ENCODE measurements at places on chromosomes 11 and 22. TPM values are rescaled to one million over a fixed set of nuclear protein-coding genes. Genes with fewer than 3 reads are reported as not detected.

DNA sequence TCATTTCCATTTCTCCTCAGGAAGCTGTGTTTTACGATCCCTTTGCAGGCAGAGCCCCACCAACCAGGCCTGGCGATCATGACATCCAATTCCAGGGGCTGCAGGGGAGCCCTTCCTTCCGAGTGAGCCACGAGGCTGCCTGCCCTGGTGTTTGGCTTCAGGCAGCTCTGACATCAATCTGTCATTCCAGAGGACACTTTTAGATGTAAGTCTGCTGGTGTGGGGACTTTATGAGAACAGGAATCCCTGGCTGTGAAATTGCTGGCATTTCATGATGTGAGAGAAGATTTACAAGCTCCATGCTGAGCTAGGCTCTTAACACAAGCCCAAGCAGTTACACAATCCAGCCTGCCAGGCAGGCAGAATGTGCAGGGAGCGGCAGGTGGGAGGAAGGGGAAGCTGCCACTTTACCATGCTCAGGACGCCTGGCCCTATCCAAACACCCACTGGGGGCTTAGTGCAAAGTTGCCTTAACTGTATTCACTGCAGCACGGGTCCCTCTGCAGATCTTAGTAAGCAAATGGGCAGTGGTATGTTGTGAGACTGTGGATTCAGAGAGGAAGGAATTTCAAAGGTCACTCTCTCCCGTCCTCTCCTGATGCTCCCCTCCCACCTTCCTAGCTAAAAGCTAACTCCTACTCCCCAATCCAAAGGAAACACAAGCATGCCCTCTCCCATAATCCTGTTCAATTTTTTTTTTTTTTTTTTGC is 43.4 kb upstream of the MICAL2 start:
- DNase-seq = no peak

The SAA4 gene
- total RNA-seq = not detected

- DNase-seq = no peak
Measured at GRCh38 chr11:134626032-134626431, 214.0 kb upstream of the B3GAT1 start.

- peak; percentile 55 for DNase-seq
Measured at GRCh38 chr22:49812838-49813237, 14.8 kb downstream of the BRD1 start.

DNA sequence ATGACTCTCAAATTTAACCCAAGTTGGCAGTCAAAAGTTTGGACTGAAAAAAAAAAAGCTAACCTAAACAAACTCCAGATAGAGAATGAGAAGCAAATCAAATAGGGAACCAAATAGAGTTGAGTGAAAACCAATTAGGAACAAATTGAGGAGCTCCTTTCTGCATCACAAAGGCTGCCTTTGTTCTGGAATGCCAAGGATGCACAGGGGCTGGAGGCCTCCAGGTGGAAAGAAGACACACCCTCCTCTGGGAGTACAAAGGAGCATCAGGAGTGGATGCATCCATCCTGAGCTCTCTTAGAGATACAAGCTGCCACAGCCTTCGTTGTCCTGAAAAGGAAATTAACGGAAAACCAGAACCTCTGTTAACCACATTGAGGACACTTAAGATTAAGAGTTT is 73.3 kb downstream of the MRGPRX1 start:
- DNase-seq = no peak

The CRACR2B gene
- total RNA-seq = 22.5 TPM

- no peak for DNase-seq
Measured at GRCh38 chr11:61968758-61969390, 1.4 kb upstream of the FTH1 start.

DNA sequence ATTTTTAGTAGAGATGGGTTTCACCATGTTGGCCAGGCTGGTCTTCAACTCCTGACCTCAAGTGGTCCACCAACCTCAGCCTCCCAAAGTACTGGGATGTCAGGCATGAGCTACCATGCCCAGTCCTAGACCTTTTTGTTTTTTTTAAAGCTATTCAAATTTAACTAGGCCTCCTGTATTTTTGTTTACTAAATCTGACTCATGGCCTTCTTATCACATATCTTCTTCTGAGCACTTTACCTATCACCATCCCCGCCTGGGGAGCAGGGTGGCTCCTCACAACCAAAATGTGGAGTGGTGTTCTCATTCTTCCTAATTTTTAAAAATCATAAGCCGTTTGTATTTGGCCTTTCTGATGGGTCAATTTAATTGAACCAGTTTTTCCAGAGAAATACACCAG is 92.6 kb downstream of the DBX1 start:
- no peak for DNase-seq

DNA sequence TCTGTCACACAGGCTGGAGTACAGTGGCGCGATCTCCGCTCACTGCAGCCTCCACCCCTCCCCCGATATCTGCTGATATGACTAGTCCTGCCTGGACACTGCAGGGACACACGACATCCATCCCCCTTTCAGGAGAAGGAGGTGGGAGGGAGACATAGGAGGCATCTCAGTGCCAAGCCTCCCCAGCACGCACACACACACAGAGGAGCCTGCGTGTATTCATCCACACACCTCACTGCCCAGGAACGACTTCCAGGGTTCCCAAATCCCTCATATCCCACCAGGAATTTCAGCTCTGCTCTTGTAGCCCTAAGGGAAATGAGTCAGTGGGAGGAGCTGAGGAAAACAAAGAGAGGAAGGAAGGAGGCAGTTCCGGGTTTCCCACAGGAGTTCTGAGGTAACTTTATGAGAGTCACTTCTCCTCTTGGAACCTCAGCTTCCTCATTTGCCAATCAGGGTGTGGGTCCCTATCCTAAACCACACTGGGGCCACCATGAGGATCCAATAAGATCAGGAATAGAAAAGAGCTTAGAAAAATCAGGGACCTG is 37.2 kb upstream of the ACER3 start:
- DNase-seq = peak; percentile 65

GRCh38 chr11:73962101-73962705 is 11.4 kb downstream of the DNAJB13 start:
- no peak for DNase-seq

DNA sequence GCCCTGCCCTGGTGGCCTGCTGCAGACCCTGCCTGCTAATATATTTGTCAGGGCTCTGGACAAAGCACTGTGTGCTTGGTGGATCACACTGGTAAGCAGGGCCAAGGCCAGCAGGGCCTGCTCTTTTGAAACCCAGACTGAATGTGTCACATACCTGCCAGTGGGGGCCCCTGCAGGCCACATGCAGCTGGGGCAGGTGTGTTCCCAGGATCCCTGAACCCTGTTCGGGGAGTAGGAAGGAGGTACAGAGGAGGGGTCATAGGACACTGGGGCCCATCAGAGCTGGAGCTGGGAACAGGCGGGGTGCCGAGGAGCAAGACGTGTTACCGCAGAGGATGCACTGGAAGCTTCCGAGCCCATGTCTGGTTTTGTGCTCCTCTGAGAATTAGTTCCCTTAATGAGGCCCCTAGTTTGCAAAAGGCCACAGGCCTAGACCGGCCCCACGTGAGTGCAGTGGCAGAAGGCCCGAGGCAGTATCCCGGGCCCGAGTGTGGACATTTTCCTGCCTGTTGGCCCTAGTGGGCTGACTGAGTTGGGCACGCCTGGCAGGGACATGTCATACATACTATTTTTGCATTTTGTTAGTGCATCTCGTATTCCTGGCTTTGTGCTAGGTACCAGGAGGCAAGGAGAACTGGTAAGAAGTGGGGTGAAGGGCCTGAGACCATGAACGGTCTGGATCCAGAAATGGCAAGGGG is 11.2 kb upstream of the ACR start:
- peak; percentile 30 for DNase-seq

GRCh38 chr11:33005175-33005574 is 10.5 kb upstream of the DEPDC7 start:
- no peak for DNase-seq

The SYT13 gene
- 15.3 TPM for total RNA-seq

GRCh38 chr11:87215236-87215635 is 177.5 kb downstream of the TMEM135 start:
- no peak for DNase-seq

DNA sequence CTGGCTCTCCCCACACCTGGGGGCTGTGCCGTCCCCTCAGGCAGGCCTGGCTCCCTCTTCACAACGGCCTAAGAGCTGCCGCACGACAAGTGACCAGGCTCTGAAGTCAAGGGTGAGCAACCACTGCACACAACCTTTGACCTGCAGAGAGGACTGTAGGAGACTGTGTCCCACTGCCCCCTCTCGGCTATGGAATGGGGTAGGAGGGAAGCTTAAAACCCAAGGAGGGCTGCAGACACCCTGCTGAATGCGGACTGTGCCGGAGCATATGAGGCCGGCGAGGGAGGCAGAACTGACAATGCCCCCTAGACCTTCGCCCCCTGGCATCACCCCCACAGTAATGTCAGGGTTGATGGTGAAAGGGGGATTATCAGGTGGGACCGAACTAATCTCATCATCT is 311.9 kb downstream of the CTTN start:
- peak; percentile 16 for DNase-seq

DNA sequence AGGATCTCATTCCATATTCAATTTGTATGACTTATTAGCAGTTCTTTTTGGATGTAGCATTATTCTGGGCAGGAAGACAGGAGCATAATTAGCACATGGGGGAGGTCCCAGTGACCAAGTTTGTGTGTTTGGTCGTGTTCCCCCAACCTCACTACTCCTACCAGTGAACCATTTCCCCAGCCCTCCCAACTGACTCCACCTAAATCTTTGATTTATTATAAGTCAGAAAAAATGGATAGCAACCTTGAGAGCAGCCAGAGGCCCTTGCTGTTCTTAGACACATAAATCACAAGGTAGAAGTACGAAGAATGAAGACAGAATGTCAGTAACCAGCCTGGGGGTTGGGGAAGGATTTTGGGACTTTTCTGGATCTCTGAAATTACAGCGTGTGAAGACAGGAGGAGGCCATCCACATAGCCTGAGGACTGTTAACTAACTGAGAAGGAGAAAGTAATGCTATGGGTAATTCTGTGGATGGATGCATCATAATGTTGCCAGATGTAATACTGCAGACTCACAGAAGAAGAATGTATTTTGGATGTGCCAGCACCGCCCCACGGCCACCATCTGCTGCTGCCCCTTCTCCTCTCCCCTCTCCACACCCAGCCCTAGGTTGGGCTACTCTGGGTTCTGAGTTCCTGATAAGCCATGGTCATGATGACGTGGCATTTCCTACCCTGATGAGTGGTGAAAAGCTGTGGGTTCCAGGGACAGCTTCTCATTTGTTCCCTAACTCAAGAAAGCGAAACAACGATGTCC is 124.3 kb upstream of the TTC12 start:
- DNase-seq = peak; percentile 70

The NAV2 gene
- 12.9 TPM for total RNA-seq

- DNase-seq = no peak
Measured at GRCh38 chr11:122230385-122230755, 114.4 kb upstream of the BLID start.

The GALNT18 gene
- 30.0 TPM for total RNA-seq

GRCh38 chr22:37500745-37501609 is 14.8 kb upstream of the MFNG start:
- DNase-seq = peak; percentile 90

- no peak for DNase-seq
Measured at GRCh38 chr11:17917556-17917955, 95.3 kb downstream of the SERGEF start.

GRCh38 chr11:127071606-127072005 is 71.0 kb upstream of the KIRREL3 start:
- DNase-seq = no peak

DNA sequence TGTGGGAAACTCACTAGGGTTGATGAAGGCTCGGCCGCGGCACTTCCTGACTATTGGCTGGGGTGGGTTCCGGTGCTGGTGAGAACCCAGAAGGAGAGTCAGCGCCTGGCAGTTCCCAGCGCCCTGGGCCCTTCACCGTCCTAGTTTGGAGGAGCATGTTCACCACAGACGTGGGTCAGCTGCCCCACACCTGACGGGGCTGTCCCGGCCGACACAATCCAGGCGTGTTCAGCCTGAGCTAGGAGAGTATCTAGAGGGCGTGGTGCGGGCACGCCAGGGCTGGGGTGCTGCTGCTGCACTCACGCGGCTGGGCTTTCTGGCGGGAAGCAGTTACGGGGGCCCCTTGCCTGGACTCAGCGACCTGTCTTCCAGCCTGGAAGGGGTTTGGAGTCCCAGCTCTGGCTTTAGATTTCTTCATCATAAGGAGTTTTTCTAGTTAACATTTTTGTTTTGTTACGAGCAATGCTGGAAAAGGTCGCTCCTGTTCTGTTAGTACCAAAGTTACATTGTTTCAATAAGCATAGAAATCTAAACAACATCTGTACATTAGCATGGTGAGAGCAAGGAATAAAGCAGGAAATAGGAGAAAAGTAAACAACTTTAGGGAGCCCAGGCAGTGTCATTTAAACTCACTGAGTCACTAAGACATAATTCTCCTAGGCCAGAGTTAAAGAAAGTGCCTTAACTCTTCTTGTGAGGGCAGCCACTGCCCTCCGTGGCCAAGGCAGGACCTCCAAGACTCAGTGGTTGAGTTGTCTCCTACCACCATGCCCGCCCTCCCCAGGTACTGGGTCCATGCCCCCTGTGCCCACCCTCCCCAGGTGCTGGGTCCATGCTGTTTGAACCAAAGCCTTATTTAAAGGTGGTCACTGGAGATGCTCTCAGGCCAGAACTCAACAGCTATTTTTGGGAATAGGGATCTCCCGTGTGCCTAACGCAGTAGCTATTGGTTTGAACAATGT is 12.1 kb upstream of the ADORA2A start:
- DNase-seq = peak; percentile 25

The MCAM gene
- 99.1 TPM for total RNA-seq

The TRPM5 gene
- total RNA-seq = not detected

The ISX gene
- not detected for total RNA-seq

GRCh38 chr11:121899520-121899919 is 216.5 kb downstream of the BLID start:
- DNase-seq = no peak

- no peak for DNase-seq
Measured at GRCh38 chr22:42679691-42680090, 30.5 kb upstream of the CYB5R3 start.

DNA sequence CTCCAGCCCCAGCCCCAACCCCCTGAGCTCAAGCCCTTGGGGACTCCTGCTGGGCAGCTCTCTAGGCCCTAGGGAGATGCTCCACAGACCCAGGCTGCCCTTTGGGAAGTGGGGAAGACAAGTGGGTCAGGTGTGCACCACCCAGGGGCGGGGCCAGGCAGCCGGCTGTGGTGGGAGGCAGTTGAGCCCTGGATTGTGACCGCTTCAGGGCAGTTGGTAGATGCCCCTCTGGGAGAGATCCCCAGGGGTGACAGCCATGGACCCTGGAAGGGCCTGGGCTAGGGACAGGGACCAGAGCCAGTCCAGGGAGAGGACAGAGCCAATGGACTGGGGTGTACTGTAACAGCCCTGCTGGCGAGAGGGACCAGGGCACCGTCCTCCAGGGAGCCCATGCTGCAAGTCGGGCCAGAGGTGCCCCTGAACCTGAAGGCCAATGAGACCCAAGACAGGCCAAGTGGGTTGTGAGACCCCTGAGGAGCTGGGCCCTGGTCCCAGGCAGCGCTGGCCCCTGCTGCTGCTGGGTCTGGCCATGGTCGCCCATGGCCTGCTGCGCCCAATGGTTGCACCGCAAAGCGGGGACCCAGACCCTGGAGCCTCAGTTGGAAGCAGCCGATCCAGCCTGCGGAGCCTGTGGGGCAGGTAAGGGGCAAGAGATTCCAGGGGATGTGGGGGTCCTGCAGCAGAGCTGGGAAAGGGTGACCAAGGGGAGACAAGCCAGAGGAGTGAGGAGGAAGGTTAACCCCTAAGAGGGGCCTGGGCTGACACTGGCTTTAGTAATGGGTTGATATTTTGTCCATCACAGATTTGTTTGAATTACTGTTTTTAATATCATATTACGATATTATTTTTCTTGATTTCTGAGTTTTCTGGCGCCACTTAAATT is at the start of gene IGLL5:
IGLL5 (plus strand) TSS at position 196 of the 883 bp plus-strand sequence; CDS start at position 434, 238 bp downstream.
- DNase-seq = no peak

GRCh38 chr11:34851916-34852315 is 64.3 kb downstream of the APIP start:
- no peak for DNase-seq

GRCh38 chr22:33684087-33684486 is 236.2 kb downstream of the LARGE1 start:
- DNase-seq = no peak

The FXYD2 gene
- 1.1 TPM for total RNA-seq

Data from right cardiac atrium (tissue), 5 donors.